ENCODE measurements at places on chromosomes 4 and X.

DNA sequence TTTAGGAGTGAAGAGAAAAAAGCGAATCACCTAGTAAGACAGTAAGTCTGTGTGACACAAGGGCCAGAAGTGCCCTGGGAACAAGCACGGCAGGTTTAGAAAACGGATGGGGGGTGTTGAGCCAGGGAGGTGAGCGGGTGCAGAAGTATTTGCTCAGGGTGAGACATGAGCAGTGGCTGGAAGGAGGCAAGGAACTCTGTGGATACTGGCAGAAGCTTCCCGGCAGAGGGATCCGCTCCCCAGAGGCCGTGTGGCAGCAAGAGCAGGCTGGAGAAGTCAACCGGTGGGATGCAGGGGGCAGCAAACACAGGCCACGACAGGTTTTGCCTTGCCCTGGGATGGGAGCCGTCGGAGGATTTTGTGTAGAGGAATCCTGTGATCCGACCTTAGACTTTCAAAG, 2.3 kb upstream of the UVSSA start:
- no peak for DNase-seq

- DNase-seq, result no peak
Observed at GRCh38 chr4:153822316-153822715, 33.4 kb upstream of the SFRP2 start.

- no peak for DNase-seq
Observed at GRCh38 chrX:129510331-129510730, 13.0 kb downstream of the SMARCA1 start.

DNA sequence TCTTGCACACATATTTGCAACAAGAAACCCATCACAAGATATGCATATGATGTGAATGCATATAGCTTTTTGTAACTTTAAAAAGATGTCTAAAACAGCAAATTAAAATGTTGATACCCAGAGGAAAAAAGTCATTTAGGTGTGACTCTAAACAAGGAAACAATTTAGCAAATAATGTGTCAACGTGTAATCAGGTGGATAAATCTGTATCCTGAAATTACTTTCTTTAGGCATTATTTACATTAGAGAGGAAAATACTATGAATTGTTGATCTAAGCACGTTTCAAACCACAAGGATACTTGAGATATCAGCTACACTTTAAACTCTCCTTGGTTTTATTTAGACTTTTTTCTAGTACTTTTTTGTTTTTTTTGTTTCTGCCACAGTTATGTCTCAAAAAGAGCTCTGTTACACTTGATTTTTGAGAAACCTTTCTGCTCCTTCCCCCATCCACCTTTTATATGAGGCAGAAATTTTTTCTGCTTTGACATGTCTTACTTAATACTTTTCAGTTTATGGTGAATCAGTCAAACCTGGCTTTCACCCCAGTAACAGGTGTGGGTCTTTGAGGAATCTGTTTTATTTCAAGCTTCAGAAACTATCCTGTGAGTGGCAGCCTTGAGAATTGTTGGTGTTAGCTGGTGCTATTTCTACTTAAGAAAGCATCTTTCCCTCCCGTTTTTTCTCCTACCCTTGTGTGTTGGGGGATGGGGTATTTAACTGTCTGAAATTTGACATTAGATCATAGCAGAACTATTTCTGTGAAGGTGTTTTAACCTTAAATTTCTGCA, 1.9 kb downstream of the NPNT start:
- DNase-seq, result no peak

DNA sequence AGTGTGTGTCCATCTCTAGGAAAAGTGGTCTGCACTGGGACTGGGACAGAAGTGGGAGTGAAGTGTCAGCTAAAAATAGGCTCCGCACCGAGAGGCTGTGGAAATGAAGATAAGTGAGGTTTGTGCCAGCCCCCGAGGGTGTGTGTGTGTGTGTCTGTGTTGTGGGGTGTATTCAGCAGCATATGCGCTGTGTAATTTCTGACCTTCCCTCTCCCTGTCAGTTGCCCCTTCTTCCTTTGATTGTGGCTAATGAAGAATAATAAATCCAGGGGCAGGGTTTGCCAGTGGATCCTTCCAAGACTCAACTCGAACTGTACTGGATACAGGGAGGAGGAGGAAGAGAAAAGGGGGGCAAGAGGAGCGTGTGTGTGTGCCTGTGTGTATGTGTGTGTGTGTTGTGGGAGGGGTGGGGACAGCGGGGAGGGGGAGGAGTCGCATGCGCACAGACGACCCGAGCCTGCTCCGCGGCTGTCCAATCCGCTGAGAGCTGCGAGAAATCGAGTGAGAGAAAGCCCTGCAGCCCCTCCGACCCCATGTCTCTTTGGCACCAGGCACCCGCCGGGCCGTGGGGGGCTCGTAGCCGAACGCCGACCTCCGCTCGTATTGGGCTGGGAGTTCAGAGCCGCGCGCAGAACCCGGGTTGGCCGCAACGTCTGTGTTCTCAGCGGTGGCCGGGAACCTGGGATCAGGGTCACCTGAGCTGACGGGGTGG, 916 bp upstream of the POU4F2 start:
- no peak for DNase-seq

- no peak for DNase-seq
Observed at GRCh38 chr4:78800965-78801364, 24.8 kb downstream of the BMP2K start.

DNA sequence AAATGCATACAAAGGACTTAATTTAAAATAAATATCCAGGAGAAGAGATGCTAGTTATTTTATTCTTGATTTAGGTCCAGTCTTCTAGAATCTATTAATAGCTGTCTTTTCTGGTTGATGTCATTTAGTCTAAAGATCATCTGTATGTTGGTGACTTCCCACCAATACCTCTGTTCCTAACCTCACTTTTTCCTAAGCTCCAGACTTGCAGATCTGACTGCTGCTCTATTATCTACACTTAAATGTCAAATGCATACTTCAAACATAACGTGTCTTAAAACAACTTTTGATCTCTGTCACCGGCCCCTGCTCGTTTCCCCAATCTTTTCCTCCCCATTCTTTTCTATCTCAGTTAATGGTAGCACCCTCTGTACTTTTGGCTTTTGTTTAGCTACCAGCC, 133.3 kb downstream of the STIM2 start:
- DNase-seq, result no peak

DNA sequence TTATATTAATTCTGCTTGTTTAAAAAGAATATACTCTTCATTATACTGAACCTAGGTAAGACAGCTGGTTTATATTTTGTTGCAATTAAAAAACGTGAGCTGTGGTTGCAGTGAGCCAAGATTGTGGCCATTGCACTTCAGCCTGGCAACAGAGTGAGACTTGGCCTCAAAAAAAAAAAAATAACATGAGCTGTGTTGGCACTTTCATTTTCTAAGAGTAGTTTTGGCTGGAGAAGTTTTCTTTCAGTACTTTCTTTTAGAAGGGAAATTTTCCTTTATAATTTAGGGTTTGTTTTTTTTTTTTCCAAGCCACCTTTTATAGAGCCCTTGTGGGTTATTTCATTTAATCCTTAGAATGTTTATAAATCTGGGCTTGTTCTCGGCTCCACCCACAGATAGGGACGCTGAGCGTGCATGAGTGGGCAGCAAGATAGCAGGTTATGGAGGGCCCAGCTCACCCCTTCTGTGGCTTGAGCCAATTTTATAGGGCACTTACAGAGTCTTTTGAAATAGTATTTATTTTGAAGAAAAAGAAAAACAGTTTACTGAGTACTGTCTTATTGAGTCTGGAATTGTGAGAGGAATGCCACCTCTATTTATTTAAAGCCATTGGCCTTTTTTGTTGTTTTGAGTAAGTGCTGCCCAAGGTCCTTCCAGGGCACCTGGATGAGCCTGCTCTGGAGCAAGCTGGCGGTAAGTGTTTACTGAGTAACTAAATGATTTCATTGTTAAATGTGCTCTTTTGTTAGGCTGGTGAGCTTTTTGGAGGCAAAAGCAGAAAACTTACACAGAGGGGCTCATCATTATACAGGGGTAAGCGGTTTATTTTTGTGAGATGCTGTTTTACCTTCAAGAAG, 60.9 kb downstream of the HTT start:
- DNase-seq, result no peak
